ENCODE measurements at places on chromosomes 12 and 14.

GRCh38 chr12:41076114-41076513 lies 112.0 kb upstream of the PDZRN4 start:
- no peak for DNase-seq

DNA sequence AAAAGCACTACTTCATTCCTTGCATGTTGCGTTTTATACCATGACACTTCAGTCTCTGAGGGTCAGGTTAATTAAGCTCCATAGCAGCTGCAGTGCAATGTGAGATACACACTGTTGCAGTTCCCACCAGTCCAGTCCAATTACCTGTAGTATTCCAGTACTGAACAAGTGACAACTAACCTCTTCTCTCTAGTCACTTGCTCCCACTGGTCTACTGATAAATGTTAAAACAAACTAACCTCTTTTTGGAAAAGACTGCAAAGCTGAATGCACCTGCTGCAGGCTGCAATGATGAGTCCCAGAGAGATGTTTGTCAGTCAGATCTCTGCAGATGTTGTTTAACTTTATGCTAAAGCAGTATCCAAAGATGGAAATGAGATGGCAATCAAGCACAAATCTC lies 7.9 kb downstream of the NOVA1 start:
- DNase-seq = no peak

DNA sequence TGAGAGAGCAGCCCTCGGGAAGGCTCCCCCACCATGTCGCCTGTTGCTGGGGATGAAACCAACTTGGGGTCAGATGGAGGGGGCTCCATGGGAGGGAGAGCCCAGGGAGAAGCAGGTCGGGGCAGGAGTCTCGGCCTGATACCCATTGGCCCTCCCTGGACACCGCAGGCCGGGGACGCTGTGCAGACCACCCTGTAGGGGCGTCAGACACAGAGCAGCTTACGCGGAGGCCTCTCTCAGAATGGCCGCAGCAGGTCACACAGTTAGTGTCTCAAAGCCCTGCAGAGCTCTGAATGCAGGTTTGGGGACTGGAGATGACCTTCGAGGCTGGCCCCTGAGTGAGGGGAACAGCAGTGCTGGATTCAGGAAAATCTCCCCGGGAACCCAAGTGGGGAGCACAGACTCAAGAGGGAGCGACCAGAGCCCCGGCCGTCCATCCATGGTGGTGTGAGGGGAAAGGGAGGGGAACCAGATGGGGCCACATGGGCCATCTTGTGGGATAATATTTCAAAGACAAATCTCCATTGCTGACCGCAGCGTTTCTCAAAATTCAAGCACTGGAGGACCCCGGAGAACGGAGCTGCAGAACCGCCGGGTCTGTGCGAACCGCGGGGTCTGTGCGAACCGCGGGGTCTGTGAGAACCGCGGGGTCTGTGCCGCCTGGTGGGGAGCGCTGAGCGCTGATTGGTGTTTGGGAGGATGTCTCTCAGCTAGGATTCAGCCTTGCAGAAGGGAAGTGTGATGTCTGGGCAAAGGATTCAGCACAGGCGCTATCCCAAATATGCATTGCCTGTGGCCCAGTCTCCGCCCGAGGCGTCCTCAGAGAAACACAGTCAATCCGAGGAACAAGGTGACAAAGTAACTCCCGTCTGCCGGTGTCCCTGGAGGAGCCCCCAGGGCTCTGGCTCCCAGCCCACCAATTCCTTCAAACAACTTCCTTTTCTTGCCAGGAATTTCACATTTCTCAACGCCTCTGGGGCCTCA lies 324.4 kb upstream of the RTL1 start:
- no peak for DNase-seq

DNA sequence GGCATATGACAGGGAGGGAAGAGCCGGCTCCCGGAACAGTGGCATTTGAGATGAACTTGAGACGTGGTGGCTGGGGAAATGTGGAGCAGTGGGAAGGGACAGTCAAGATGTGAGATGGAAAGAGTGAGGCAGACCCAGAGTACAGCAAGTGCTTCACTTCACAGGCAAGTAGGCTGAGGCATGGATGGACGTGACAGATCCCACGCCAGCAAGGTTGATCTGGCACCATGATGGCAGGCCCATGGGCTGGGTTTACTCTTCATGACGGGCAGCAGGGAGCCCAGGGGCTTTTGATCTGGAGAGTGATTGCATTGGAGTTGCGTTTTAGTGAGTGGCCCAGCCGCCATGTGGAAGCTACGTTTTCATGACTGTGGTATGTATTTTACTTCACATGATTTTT lies 17.9 kb upstream of the EML1 start:
- DNase-seq = no peak

- no peak for DNase-seq
Observed at GRCh38 chr12:13154831-13155230, 41.7 kb upstream of the EMP1 start.

DNA sequence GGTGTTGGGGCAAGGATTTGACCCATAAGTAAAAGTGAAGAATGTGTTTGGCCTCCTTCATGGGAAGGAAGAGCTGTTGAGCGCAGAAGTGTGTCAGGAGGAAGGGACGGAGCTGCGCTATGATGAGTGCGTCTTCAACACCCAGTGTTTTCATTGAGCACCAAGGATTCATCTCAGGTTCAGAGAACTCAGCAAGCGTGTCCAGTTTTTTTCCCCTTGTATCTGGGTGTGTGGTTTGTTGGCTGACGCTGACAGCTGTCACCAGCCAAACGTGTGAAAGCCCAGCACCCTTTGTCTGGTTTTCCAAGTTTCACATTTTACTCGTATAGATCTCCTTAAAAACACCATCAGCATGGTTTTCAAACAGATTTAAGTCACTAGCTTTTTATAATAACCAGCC lies 12.3 kb downstream of the EP400 start:
- no peak for DNase-seq

GRCh38 chr12:113874999-113875561 lies 91.0 kb downstream of the RBM19 start:
- no peak for DNase-seq

- no peak for DNase-seq
Observed at GRCh38 chr12:122459211-122459610, 36.7 kb upstream of the CLIP1 start.

GRCh38 chr12:51262758-51263177 lies 7.4 kb downstream of the SMAGP start:
- no peak for DNase-seq
